ENCODE measurements at places on chromosomes 2 and 18.

GRCh38 chr2:6083136-6083535, 391.0 kb downstream of the SOX11 start:
- no peak for DNase-seq

GRCh38 chr2:201448701-201449100, 2.6 kb downstream of the TRAK2 start:
- DNase-seq = no peak

- no peak for DNase-seq
Observed at GRCh38 chr2:236662231-236663185, 92.9 kb downstream of the ACKR3 start.

GRCh38 chr18:9616049-9616448, 1.7 kb upstream of the PPP4R1 start:
- DNase-seq = peak; percentile 37

DNA sequence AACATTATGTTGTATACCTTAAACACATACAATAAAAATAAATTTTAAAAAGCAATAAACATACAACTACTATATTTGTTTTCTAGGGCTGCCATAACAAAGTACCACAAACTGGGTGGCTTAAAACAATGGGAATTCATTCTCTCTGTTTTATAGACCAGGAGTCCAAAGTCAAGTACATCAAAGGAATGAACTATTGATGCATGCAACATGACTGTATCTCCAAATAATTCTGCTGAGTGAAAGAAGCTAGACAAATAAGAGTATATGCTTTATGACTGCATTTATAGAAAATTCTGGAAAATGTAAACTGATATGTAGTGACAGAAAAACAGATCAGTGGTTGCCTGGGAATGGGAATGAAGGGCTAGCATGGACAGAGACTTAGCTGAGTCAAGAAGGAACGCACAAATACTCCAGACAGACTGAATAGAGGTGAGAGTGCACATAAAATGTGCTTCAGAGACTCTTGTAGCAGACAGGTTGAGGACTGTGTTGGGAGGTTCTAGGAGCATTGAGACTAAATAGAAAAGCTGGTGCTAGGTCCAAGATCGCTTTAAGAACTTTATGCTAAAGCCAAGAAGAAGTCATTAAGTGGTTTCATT, 11.0 kb upstream of the PLA2R1 start:
- no peak for DNase-seq

DNA sequence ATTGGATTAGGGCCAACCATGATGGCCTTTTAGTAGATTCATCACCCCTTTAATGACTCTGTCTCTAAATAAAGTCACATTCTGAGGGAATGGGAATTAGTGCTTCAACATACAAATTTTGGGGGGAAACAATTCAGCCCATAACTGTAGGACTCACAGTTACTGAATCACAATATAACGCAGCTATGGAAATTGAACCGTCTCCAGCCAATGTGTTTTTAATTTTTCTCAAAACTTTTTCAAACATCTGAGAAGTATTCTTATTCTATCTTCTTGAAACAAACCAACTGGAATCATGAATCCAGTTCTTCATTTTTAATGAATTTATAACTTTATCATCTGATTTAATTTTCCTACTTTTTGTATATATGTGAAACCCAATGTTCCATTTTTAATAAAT, 373.1 kb upstream of the SYT4 start:
- no peak for DNase-seq

DNA sequence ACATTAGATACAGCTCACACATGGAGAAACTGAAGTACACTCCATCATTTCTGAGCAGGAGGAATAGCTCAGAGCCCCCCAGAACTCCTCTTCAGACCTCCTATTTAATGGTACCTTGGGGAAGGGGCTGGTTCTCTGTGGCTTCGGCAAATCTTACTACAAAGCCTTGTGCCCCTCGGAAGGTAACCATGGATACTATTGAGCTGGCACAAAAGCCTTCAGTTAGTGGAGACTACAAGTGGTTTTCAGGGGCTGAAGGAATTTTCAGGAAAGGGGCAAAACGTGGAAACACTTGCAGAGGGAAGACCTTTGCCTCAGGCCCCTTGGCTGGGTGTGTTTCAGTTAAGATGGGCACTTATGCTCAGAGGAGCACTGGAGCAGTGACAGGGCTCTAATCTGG, 1.1 kb upstream of the FAM237A start:
- peak; percentile 21 for DNase-seq

DNA sequence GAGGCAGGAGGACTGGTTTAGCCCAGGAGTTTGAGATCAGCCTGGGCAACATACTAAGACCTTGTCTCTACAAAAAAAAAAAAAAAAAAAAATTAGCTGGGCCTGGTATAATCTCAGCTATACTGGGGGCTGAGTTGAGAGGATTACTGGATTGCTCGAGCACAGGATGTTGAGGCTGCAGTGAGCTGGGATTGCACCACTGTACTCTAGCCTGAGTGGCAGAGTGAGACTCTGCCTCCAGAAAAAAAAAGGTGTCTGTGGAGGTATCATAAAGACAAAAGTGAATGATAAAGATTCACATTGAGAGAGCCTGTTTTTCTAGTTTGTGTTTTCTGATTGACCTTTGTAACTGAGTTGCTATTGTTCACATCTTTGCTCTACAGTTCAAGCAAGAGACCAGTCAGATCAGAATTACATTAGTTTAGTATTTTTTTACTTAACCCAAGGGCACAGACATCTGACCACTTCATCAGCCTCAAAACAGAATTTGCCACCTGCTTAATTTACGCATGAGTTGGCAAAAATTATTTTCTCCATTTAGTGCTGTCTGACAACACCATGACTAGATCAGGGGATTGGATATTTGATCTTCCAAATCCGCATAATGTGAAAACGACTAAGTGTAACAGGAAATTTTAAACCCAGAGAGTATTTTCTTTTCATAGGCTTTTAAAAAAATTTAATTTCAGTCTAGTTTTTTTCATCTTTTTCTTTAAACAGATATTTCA, 271.0 kb downstream of the TGIF1 start:
- no peak for DNase-seq

- no peak for DNase-seq
Observed at GRCh38 chr2:23677836-23678235, 249.1 kb downstream of the ATAD2B start.
